ENCODE measurements at places on chromosomes 2 and 18.

- no peak for DNase-seq
Observed at GRCh38 chr18:23276451-23276850, 141.2 kb downstream of the CABLES1 start.

DNA sequence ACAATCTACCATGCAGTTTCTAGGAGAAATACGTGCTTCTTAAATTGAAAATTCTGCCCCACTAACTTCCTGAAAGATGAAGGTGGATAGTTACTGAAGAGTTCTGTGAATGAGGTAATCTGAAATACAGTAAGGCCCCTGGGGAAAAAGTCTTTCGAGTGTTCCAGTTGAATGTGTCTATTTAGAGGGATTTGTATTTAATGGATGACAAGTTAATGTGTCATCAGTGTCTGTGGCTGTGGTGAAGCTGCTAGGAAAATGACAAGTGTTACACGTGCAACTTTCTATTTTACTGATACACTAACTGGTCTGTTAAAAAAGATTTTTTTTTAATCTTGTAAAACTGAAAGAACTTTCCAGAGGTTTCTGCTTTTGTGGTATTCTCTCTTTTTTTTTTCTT lies 384.6 kb downstream of the STK39 start:
- DNase-seq: no peak

DNA sequence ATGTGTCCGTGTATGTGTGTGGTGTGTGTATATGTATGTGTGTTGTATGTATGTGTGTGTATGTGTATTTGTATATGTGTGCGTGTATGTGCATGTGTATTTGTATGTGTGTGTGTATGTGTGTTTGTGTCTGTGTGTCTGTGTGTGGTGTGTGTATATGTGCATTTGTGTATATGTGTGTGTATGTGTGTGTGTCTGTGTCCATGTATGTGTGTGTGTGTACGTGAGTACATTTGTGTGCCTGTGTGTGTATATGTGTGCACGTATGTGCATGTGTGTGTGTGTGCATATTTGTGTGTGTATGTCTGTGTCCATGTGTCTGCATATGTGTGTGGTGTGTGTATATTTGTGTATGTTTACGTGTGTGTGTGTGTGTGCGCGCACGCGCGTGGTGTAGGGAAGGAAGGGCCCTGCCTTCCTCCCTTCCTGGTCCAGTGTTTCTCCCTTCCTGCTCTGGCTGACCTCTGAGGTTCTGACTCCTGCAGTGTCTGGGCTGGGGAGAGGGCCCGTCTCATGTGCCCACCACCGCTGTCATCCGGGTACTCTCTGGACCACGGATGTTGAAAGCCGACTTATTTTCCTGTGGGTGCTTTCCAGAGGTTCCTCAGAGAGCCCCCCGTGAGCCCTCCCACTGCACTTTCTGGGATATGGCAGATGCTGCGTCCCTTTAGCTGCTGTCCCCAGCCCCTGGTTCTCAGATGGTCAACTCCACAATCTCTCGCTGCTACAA lies 209.5 kb downstream of the DYSF start:
- DNase-seq: no peak

GRCh38 chr2:190367091-190367490 lies 23.7 kb downstream of the INPP1 start:
- DNase-seq: no peak

DNA sequence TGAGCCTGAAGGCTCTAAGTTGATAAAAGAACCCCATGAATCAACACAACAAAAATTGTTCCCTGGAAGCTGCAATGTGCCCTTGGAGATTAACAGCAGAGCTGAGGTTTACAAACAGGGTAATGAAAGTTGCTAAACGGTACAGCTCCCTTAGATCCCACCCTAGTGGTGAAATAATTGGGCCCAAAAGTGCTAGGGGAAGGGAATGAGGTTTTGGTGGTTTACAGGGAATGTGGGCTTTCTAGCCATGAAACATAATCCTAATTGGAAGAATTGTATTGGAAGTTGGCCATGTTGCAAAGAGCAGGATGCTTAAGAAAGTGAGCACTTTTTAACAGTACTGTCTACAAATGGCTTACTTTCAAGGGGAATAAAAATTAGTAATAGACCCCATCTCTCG lies 180.2 kb upstream of the SMIM21 start:
- no peak for DNase-seq

GRCh38 chr2:120825370-120826259 lies 89.9 kb downstream of the GLI2 start:
- DNase-seq: no peak

DNA sequence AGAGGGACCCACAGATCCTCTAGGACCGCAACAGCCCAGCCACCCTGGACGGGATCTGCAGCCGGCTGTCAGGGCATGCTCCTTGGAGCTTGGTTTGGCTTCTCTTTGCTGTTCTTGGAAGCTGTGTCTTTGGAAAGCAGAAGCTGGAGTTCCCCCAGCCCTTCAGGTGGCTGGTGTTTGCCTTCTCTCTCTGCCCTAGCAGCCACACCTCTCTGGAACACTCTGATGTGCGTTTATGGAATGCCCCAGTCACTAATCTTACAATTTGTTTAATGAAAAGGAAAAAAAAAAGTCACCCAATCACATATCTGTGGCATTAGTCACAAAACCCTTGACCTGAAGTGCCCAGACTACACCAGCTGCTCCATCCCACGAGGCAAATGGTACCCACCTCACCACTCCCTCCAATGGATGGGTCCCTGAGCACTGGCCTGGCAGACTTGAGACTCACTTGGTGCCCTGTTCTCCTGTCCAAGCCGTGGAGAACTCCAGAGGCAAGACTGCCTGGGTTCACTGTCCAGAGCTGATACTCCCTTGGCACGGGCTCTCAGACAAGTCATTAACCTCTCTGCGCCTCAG lies 70.2 kb upstream of the DAPL1 start:
- no peak for DNase-seq

DNA sequence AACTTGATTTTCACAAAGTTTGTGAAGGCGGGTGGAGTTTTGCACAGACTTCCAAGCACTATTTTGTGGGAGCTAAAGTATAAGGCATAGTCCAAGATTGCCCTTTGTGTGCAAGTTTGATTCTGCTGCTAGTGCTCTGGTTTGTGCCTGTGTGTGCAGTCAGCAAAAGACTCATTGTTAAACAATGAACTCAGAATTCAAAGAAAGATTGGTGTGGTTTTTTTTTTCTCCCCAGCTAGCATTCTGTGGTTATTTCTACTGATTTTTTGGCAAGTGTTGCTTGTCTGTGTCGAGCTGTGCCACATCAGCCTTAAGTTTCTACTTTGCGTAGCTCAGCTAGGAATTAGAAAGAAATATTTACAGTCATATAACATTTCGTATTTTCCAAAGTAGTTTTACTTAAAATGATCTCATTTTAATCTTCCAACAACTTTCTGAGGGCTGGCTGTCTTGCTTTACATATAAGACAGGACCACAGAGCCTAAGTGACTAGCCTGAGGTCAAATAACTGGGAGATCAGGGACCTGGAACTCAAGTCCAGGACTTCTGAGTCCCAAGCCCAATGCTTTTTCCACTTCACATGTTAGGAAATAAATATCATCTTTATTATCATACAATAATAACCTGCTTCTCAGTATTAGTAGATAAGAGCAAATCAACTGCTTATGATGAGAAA lies 69.8 kb downstream of the BABAM2 start:
- no peak for DNase-seq

DNA sequence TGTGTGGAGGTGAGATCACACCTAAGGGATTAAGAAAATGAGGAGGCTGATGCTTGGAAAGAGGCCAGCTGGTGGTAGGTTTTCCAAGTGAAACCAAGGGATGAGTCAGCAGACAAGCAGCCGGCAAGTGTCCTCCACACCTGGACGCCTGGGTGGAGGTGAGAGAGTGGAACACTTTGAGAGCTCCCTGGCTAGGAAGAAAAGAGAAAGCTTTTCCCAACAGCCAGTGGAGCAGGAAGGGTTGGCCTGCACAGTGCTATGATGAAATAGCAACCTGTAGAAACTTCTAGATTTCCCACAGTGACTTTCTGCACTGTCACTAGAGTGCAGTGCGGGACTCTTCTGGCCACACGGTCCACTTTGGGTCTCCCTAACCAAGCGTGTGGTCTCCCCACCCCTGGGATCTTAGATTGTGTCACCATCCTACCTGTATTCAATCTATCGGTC lies 19.6 kb upstream of the IL37 start:
- DNase-seq: no peak

GRCh38 chr18:60667016-60667415 lies 294.4 kb upstream of the MC4R start:
- no peak for DNase-seq

- DNase-seq: no peak
Observed at GRCh38 chr2:49582946-49583345, 428.6 kb upstream of the FSHR start.

DNA sequence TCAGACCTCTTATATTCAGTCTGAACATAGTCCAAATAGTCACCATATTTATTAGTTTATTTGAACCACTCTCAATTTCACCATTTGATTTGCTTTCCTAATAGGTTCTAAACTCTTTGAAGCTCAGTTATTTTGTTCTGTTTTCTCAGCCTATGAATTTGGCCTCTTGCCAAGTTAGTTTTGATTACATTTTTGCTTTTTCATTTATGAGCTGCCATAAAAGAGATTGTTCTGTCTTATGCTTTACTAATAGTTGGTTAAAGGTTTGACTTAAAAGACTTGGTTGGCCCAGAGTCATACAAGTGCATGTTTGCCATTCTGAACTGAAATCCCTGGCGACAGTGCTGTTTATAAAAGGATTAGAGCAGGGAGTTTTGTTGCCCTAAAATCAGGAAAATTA lies 85.9 kb upstream of the RANBP2 start:
- DNase-seq: no peak

DNA sequence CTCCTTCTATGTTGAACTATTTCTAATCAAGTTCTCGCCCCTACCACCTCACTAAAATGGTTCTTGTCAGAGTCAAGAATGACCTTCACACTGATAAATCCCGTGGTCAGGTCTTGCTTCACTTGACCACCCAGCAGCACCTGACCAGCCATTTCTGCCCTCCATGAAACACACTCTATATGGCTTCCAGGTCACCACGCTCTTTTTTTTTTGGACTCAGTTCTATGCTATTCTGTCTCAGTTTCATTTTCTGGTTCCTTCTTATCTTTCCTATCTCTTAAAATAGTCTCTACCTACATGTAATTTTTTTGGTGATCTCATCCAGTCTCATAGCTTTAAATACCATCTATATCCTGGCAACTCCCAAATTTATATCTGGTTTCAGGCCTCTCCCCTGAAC lies 11.4 kb downstream of the EIF2AK3 start:
- no peak for DNase-seq

DNA sequence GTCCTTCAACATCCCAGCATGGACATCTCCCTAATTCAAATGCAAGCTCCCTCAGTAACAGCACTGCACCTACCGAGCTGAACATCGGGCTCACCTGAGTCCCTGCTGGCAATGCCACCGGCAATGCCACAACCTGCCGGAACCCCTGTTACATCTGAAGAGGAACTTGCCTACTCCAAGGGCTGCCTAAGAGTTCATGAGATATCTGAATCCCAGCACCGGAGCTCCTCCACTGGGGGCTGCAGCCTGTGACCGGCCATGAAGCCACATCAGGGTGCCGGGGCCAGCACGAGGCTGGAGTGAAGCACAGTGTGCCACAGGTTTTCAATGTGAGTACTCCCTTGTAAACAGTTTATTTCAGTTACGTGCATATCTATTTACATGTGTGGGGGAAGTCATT lies 152.9 kb downstream of the EIPR1 start:
- no peak for DNase-seq

GRCh38 chr18:78868330-78869316 lies 111.0 kb upstream of the SALL3 start:
- DNase-seq: no peak

DNA sequence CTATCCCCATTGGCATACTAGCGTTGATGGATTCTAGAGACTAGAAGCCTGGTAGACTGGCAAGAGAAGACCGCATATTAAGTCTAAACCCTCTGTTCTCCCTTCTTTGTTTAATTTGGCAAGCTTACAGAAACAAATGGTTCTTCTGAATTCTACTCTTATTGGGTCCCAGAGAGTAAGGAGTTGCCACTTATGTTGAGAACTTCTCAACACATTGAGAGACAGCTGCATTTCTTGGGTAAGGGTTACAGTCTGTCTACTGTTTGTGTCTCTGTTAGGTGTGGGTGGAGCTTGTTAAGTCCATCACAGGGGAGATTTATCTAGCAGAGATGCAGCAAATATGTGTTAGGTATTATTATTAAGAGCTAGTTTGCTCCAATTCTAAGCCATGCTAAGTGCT lies 435.8 kb upstream of the MEIS1 start:
- no peak for DNase-seq

GRCh38 chr18:32422201-32422600 lies 48.5 kb downstream of the GAREM1 start:
- no peak for DNase-seq

GRCh38 chr2:37119157-37119556 lies 34.8 kb downstream of the GPATCH11 start:
- DNase-seq: no peak

- DNase-seq: no peak
Observed at GRCh38 chr18:59323931-59324622, 5.6 kb upstream of the CPLX4 start.

- no peak for DNase-seq
Observed at GRCh38 chr2:85668857-85669142, 801 bp upstream of the SFTPB start.

GRCh38 chr18:66167829-66168684 lies 417.2 kb downstream of the CDH7 start:
- no peak for DNase-seq

DNA sequence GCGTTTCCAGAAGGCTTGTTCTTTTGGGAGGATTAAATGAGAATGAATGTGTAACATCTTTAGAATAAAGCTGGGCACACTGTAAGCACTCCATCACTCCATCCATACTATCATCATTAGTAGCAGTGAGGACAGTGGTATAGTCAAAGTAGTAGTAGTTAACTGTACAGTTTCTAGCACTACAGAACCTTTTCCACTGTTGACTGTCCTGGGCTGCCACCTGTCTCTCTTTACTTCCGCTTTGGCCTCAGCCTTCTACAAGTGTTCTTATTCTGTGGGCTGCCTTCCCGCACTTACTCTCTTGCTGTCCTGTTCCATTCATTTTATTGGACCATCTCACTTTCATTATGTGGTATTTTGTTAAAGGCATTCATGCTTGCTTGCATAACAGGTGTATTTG lies 3.3 kb downstream of the SLC9A2 start:
- no peak for DNase-seq

GRCh38 chr2:120700659-120701058 lies 35.0 kb upstream of the GLI2 start:
- no peak for DNase-seq

DNA sequence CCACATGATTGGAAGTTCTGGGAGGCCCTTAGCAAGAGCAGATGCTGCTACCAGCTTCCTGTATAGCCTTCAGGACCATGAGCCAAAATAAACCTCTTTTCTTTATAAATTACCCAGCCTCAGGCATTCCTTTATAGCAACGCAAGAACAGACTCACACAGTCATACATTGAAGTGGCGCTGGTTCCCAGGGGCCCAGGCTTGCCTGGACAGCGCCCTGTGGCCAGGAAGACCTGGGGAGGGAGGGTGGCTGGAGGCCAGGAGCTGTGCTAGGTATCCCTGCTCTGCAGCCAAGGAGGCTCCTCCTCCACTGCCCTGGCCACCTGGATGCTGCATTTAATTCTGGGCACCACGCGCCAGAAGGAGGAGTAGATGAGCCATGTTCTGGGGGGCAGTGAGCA lies 98.1 kb downstream of the AGAP1 start:
- no peak for DNase-seq

GRCh38 chr2:31996571-31997150 lies 14.1 kb downstream of the MEMO1 start:
- no peak for DNase-seq
